Endothelial cell of umbilical vein (primary cell): ENCODE measurements at places on chromosomes 11 and 22. TPM values are rescaled to one million over a fixed set of nuclear protein-coding genes. Genes with fewer than 3 reads are reported as not detected.

GRCh38 chr11:46616551-46617133 is 385 bp downstream of the HARBI1 start:
- no peak for DNase-seq

GRCh38 chr11:14884667-14885273 is 7.3 kb downstream of the CYP2R1 start:
- DNase-seq: no peak

- no peak for DNase-seq
Measured at GRCh38 chr11:118565051-118565450, 680 bp downstream of the IFT46 start.

DNA sequence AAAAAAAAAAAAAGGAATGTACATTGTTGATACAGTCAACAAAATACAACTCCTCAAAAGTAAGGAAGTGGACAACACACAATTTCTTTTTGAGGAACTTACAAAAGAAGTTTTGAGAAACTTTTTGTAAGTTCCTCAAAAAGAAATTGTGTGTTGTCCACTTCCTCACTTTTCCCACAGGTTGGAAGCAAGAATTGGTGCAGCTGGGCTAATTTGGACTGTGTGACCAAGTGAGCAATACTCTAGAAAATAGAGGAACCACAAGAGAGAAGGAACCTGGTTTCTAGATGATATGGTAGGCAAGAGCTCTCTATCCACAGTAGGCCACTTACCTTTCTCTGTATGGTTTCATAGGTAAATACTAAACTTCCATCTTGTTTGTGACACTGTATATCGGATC is 1053.8 kb downstream of the LRRC4C start:
- no peak for DNase-seq

DNA sequence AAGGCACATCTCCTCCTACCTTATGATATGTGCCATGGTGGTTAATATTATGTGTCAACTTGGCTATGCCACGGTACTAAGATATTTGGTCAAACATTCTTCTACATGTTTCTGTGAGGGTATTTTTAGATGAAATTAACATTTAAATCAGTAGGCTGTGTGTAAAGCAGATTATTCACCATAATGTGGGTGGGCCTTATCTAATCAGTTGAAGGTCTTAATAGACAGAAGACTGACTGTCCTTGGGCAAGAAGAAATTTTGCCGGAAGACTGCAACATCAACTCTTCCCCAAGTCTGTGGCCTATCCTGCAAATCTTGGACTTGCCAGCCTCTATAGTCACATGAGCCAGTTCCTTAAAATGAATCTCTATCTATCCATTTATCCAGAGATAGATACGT is 380.1 kb upstream of the DDI1 start:
- no peak for DNase-seq

- DNase-seq: no peak
Measured at GRCh38 chr22:35987487-35987886, 41.1 kb downstream of the RBFOX2 start.

The C1QTNF4 gene
- 5.4 and 7.5 TPM in 2 replicates for polyA plus RNA-seq

GRCh38 chr11:70105755-70106571 is 27.8 kb downstream of the ANO1 start:
- DNase-seq: no peak

The TNNI2 gene
- polyA plus RNA-seq: not detected in 2 replicates

DNA sequence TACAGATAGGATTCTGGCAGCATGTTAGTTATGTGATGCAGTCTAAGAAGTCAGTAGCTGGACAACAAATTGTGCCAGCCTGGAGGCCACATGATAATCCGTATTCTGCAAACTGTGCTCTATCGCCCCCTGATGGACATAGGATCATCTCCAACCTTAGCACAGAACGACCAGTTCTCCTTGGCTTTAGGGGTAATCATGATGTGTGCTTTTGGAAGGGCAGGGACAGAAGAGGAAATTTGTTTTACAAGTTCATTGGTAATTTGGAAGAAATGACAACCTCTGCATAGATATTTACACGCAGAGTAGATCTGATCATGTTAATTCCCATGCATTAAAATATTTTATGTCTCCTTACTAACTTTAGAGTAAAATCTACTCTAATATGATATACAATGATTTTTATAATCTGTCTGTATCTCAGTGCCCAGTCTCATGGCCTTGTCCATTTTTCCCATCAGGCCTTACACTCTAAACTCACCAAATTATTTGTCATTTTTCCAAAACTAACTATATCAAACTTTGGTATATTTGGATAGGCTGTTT is 12.1 kb downstream of the OR10D3 start:
- DNase-seq: peak; percentile 79

- peak; percentile 69 for DNase-seq
Measured at GRCh38 chr22:23302171-23303002, 122.1 kb downstream of the BCR start.

The CYP2R1 gene
- 5.8 and 6.5 TPM in 2 replicates for polyA plus RNA-seq

The FOLH1 gene
- polyA plus RNA-seq: 0.12 and 0.13 TPM in 2 replicates

DNA sequence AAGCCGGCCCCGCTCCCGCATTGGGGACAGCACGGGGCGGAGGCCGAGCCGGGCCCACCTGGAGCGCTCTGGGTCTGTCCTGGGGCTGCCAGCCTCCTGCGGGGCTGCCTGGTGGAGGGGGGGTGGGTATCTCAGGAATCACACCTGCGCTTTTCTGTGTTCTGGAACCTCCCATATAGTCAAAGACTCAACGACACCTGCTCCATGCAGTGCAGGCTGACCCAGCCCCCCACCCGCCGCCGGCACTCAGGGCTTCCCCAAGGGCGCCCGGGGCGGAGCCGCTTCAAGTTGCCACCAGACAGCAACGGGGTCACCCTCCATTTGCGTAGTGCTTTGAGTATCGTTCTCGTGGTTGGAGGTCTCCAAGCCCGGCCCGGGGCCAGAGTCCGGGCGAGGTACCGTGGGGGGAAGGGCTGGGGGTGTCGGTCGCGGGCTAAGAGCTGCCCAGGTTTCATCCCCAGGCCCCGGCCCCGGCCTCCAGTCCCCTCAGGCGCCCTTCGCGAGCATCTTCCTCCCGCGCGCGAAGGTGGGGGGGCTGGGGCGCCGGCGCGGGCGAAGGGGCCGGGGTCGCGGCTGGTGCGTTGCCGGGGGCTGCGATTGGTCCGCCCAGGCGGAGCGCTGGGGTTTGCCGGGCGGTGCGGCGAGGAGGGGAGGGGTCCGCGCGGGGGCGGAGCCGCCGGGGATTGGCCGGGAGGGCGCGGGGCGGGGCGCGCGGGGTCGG is 6.6 kb downstream of the TSPAN4 start:
- DNase-seq: peak; percentile 28

DNA sequence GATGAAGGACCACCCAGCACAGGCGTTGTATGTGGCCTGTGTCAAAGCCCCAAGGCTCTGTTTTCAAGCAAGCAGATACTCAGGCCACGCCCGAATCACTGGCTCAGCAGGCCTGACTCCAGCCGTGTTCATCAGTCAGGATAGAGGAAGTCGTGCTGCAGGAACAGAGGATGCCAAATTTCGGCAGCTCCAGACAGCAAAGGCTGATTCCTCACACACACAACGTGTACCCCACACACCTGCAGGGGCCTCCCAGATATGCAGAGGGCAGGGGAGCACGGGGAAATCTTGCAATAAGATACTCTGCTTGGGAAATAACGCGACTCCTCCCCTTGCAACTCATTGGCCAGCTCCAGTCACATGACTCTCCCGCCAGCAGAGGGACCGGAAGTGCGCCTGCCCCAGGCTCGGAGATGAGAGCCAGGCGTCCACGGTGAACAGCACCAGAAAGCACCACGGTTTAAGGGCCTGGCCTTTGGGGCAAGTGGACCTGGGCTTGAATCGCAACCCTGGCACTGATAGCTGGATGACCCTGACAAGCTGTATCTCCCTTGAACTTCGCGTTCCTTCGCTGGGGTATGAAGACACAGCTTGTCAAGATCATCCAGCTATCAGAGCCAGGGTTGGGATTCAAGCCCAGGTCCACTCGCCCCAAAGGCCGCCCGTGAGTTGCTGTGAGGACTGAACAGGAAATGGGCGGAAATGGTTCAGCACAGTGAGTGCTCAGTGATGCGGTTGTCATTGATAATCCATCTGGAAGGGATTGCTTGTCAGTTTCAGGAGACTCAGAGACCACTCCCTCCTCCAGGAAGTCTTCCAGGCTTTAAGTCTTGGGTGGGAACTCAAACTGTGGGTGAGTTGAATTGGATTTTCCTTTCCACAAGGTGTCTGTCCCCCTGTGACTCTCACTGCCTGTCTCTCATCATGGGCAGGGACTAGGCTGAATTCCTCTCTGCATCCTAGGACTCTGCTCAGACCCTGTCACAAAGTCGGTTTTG is 88.5 kb downstream of the MYEOV start:
- no peak for DNase-seq

GRCh38 chr11:68430801-68431200 is 29.8 kb upstream of the PPP6R3 start:
- DNase-seq: no peak

GRCh38 chr22:30386960-30387827 is at the start of gene RNF215:
TSS of gene RNF215 (minus strand) at chr22:30387411. CDS start at chr22:30387313, 98 bp downstream.
- peak; percentile 78 for DNase-seq

DNA sequence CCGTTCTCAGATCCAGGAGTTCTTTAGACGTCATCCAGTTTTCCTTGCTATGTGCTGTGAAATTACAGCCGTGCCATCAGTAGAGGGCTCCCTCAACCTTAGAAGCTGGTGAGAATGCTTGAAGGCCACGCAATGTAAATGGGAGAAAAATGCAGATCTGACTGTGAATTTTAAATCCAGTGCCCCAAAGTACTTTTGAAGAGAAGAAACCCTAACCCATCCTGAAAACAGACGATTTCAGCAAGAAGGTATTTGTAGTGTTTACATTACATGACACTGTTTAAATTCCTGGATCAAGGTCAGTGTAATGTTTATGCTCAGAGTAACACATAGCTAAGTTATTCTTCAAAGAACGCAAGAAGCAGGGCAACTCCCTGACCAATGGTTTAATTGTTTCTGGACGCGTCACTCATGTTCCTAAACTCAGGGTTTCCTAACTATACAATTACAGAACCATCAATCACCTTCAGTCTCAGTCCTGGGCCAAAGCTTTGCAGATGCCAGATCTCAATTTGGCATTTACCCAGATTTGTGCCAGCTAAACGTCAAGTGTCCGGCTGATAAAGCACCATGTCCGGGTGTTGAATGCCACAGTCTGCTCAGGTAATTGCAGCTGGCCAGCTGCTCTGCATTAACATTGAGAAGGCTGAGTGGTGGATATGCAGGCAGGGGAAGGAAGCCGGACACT is 38.2 kb downstream of the ADAMTS8 start:
- peak; percentile 32 for DNase-seq

GRCh38 chr22:28115426-28115825 is 196.4 kb upstream of the PITPNB start:
- no peak for DNase-seq

The TENM4 gene
- 0.02 and 0.06 TPM in 2 replicates for polyA plus RNA-seq

The KDM4E gene
- not detected in 2 replicates for polyA plus RNA-seq

The HOATZ gene
- polyA plus RNA-seq: not detected in 2 replicates

DNA sequence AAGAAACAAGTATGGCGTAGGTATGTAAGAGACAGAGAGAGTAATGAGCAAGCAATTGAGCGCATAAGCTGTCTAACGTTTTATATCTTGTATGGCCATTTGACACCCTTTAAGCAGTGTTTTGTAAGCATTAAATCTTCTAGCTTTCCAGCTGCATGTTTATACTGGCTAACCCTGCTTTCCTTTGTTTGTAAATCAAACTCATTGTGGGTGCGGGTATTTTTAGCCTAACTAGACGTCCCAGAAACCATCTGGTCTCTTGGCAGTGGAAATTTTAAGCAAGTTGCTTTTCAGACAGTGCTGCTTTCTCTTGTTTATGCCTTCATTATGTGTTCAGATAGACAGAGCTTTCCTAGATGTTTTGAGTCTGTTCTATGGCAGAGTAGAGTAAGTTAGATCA is 73.5 kb downstream of the RNF169 start:
- peak; percentile 97 for DNase-seq

DNA sequence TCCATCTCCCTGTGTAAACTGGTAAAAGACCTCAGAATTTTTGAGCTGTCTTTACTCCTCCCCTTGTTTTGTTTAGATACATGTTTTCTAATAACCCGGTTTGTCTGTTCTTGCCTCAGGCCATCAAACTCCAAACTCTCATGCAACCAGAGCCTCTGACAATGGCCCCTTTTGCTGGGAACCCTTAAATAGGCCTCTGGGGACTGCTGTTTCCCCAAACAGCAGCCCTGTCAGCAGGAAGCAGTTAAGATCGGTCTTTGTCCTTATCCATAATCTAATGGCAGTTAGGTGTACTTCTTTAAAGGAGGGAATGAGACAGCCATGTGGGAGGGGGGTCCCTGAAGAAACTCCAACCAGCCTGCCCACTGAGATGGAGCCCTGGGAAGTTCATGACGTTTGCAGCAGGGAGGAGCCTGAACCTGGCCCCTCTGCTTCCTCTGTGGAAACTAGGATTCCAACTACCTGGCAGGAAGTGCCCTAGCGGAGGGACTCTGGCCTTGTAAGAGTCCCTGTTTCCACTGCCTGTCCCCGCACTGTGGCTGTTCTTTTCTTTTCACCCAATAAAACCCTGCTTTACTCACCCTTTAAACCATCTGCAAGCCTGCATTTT is 1354.4 kb downstream of the LRRC4C start:
- no peak for DNase-seq

- DNase-seq: no peak
Measured at GRCh38 chr11:104588970-104589369, 309.3 kb downstream of the CASP12 start.

DNA sequence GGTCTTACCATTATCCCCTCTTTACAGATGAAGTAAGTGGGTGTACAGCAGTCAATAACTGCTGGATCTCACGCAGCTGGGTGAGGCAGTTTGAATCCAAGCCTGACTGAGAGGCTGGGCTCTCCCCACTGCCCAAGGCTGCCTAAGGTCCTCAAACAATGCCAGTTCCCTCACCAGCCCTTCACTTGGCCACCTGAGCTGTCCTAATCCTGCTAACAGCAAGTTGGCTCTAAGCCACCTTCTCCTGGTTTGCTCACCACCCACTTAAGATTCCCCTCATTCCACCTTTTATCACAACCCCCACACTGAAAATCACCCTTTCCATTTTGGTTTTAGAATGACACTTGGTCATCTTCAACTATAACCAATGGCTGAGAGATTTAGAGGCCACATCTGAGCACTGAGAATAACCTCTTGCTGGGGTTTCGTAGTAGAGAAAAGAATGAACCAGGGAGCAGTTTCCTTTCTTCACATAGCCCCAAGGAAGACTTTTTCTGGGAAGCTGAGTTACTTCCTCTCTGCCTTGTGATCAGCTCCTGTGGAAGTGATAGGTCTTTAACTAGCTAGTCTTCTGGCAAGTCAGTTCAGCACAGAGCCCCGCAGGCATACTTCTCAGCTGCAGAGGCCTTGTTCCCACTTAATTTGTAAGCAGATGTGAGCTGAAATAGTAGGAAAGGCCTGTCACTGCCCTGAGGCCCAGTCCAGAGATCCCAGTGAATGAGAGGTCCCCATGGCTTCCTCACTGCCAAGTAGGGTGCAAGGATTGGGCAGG is 57.8 kb upstream of the TTC12 start:
- no peak for DNase-seq
